ENCODE measurements at places on chromosomes 1 and 21. TPM values are rescaled to one million over a fixed set of nuclear protein-coding genes. Genes with fewer than 3 reads are reported as not detected.
A peak's percentile ranks its signal among the peaks of the same experiment; 100 is the strongest.

PIK3CD gene
- total RNA-seq, result 0.47 TPM

ILDR2 gene
- not detected for total RNA-seq

CELA3A gene
- total RNA-seq, result not detected

SMIM11 gene
- total RNA-seq, result 12.3 TPM

TBX19 gene
- total RNA-seq, result 1.1 TPM

ELF3 gene
- total RNA-seq, result not detected

MAN1C1 gene
- total RNA-seq, result not detected

GPR37L1 gene
- total RNA-seq, result not detected

LINGO4 gene
- not detected for total RNA-seq

LCE1E gene
- total RNA-seq, result not detected

TCHH gene
- total RNA-seq, result 0.10 TPM

- DNase-seq, result no peak
These were observed 33.5 kb upstream of the SSBP3 start for GRCh38 chr1:54439550-54440223.

GRCh38 chr1:155184835-155185782 is 11.5 kb downstream of the TRIM46 start:
- no peak for DNase-seq

DNA sequence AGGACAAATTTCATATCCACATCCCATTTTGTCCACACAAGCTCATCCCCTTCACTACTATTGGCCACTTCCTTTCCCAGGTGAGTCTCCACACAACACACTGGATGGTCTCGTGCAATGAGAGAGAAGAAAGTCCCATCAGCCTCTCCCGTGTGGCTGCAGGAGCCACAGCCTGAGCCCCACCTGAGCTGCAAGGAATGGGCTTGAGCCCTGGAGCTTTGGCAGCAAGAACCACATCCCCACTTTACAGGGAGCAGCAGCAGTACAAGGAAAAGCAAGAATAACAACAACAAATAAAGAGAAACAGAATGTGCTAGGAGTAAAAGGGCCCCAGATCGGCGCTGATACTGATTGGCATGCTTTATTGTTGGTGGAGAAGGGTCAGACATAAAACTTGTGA is 117.7 kb downstream of the TPTE start:
- no peak for DNase-seq

DNA sequence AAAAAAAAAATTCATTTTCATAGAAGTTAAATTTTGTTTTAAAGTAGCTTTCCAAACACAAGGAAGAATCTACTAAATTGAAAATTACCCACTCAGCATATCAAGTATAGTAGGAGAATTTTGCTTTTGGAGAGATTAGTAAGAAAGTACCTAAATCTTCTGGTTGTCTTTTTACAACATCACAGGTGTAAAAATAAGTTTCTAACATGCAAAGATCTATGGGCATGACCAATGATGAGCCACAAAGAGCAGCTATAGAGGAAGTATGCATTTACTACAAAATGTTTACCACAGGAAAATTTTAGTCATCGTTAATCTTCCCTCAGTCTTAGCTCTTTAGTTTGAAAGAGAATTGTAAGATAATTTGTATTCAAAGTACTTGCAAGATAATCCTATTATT is 28.1 kb downstream of the ANGPTL3 start:
- DNase-seq, result no peak

DNA sequence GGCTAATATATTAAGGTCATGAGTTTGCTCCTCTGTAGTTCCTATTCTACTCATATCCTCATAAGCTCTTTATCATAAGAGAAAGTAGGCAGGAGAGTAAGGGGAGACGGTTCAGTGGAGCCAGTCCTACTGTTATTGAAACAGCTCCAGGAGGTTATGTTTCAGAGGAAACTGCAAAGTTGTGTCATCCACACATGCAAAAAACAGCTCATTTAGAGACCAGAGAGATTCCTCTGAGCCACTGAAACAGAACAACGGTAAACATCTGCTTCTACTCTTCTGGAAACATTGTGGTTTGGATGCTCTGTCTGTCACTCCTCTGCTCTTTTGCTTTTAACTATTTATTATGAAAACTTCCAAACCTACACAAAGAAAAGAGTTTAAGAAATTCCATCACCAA is 66.3 kb upstream of the PPP2R5A start:
- DNase-seq, result peak; percentile 11

- no peak for DNase-seq
These were observed 61.1 kb upstream of the PTBP2 start for GRCh38 chr1:96660503-96660902.

- no peak for DNase-seq
These were observed 1.0 kb downstream of the PER3 start for GRCh38 chr1:7785108-7785507.

DNA sequence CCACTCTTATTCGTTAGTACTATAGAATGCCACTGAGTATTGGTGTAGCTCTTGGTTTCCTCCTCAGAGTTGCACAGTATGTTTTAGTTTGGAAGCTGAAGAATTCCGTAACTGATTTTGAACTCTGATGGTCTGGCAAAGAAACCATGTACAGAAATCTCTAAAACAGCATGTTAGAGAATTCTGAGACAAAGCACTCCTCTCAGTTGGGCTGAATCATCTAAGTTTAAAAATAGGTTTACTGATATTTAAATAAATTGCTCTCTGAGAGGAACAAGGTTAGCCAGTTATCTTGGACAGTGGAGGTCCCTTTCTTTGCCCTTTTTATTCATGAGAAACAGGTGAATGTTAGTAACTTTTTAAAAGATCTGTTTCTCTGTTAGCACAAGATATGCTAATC is 43.8 kb downstream of the NCF2 start:
- DNase-seq, result no peak

GRCh38 chr1:13921190-13921589 is 221.2 kb downstream of the PRDM2 start:
- no peak for DNase-seq

- DNase-seq, result no peak
These were observed 45.4 kb upstream of the SELENON start for GRCh38 chr1:25754470-25755181.

GRCh38 chr1:231779081-231779480 is 152.5 kb downstream of the DISC1 start:
- no peak for DNase-seq

- DNase-seq, result no peak
These were observed 248.7 kb upstream of the IRF2BP2 start for GRCh38 chr1:234858722-234859121.

- no peak for DNase-seq
These were observed 4.6 kb upstream of the ID3 start for GRCh38 chr1:23563755-23564374.

GRCh38 chr1:38285807-38286530 is 239.4 kb upstream of the POU3F1 start:
- no peak for DNase-seq

DNA sequence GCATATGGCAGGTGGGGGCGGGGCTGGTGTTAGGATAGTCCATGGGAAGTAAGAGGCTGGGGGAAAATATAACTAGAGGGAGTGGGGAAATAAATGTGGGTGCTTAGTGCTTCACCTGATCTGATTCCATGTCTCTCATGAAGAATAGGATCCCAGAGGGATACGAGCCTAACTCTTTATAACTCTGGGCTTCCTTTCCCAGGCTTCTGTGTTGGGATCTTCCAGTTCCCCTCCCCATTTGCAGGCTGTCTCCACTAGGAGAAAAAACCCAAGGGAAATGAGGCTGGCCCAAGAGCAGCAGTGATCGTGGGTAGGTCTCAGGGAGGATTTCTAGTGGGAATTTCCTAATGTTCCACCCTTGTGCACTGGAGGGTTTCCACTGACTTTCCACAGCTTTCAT is 1.6 kb downstream of the KCNJ9 start:
- DNase-seq, result no peak

DNA sequence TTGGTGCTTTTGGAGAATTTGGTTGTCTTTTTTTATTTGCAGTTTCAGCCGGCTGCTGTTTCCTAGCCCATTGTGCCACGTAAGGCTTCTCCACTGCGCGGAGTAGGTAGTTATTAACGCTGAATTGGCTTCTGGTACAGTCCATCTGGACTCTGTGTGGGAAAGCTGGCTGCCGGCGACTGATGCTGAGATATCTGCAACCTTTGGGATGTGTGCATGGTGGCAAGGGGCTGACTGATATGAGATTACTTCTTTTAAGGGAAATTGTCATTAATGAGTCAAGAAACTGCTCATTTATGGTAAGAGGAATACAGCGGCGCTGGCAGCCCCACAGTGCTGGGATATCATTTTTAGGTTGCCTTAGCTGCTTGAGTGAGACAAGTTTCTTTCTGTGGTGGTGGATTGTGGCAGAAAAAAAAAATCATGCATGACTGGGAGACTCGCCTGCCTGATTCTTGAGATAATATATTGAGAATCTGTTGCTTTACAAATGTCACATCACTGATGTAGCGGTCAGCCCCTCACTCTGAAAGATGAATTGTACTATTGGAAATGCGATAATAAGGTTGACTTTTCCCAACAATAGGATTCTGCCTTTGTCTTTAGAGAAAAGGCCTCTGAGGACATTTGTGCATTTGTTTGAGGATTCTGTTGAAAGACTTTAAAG is 2.5 kb upstream of the ELAVL4 start:
- no peak for DNase-seq

DNA sequence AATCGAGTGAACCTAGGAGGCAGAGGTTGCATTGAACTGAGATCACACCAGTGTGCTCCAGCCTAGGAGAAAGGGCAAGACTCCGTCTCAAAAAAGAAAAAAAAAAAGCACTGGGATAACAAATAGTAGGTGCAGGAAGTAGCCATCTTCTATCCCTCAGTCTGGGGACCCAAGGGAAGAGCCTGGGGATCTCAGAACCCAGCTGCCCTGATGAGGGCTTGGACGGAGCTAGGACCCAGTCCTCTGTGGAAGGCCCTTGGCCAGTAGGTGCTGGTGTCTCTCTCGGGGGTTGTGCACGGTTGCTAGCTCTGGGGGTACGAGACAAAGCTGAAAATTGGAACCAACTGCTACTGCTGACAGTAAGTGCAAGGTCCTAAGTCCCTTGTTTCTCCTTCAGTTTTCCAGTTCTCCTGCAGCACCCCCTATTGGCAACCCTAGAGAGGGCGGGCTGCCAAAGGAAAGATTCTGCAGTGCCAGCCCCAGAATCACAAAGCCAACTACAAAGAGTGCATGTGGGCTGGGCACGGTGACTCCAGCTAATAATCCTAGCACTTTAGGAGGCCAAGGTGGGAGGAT is 57.6 kb upstream of the KIF1B start:
- DNase-seq, result peak; percentile 34

DNA sequence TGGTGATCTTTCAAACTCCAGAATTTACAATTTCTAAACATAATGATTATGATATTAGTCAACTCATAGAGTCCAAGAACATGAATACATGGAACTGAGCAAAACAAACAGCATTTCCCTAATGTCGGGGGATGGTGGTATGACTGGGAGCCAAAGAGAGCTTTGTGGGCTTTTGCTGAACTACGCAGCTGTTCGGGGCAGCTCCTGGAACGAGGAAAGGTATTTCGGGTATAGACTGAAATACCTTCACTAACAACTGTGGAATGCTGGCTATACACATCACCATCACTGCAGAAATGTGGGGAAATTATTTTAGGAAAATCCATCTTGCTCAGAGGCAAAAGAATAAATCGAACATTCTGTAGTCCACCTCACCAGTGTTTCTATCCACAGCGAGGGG is 30.2 kb upstream of the VPS26C start:
- no peak for DNase-seq

- no peak for DNase-seq
These were observed 46.6 kb downstream of the CRB1 start for GRCh38 chr1:197314682-197315081.

- DNase-seq, result peak; percentile 86
These were observed 15.8 kb downstream of the SNX7 start for GRCh38 chr1:98677288-98677687.

GRCh38 chr1:234647245-234647644 is 37.3 kb upstream of the IRF2BP2 start:
- DNase-seq, result no peak

DNA sequence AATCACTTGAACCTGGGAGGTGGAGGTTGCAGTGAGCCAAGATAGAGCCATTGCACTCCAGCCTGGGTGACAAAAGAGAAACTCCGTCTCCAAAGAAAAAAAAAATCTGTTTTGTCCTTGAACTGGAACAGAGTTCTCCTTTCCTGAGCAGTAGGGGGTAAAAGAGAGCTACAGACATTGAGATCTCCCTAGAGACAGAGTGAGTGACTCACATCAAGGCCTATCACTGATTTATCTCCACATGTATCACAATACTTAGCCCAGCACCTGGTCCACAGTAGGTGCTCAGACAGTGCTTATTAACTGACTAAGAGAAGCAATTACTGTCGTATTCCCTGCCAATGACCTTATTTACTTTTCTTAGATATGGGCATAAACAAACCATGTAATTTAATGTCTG is 354.1 kb upstream of the C1orf87 start:
- no peak for DNase-seq

- DNase-seq, result no peak
These were observed 2.4 kb downstream of the SPRTN start for GRCh38 chr1:231340328-231341013.

- no peak for DNase-seq
These were observed 26.7 kb upstream of the SPSB1 start for GRCh38 chr1:9265968-9266367.

DNA sequence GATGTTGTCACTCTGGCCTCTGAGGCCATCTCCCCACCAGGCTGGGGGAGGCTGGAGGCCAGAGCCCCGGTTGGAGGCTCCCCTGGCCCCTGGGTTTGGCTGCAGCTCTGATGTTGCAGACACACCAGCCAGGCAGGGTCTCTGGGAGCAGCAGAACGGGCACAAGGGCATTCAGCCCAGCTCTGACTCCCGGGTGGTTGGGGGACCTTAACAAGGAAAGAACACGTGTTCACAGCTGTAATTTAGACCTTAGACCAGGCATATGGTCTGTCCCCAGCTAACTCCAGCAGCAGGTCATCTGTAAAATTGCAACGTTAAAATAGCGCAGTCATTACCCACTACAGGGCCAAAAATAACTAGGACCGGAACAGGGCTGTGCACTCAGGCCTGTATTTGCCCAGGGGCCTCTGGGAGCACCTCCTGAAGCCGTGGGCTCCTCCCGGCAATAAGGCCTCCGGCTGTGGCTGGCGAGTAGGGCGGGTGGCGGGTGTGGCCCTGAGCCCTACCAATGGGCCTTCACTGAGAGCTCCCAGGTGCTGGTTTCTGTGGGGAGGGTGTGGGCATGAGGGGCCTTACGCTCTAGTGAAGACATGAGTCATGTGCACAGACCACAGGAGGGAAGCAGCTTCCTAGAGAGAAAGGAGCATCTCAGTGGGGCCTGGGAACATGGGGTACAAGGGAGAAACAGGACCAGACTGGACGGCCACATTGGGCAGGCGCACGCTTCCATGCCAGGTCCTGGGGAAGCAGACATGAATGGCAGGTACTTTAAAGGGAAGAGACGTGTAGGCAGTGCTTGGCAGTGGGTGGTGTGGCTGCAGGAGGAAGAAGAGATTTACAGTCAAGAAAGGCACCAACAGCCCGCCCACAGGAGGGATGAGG is 6.1 kb downstream of the LDLRAP1 start:
- DNase-seq, result peak; percentile 29
